GM23248 (cell line): ENCODE measurements at places on chromosomes 7 and 10. TPM values are rescaled to one million over a fixed set of nuclear protein-coding genes. Genes with fewer than 3 reads are reported as not detected.
A peak's percentile ranks its signal among the peaks of the same experiment; 100 is the strongest.

- H3K36me3 ChIP-seq: no peaks in the 10 kb centered on the region
- no peak for DNase-seq
- H3K27me3 ChIP-seq: peaks cover 23% of the 10 kb centered on the region
- H3K4me1 ChIP-seq: no peaks in the 10 kb centered on the region
- no peak overlapping the region for H3K27ac ChIP-seq
- H3K4me3 ChIP-seq: no peak overlapping the region
Measured at GRCh38 chr10:116237260-116237659, 35.7 kb downstream of the GFRA1 start.

The TRIM50 gene
- polyA plus RNA-seq: not detected in 2 replicates

DNA sequence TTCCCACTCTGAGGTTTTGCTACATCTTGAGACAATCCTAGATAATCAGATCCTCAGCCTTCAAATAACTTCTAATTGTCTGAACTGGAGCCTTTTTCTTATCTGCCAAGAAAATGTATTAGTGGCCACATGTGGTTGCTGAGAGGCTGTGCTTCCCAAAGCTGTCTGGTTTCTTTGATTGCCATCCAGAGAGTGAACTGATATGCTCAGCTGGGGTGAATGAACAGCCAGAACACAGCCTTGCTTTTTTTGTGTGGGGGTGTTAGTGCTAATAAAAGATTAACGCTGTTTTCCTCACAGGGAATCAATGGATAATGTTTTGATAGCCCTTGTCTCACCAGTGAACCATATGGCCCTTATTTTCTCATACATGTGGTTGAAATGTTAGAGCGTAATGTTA is 66.9 kb downstream of the BBS9 start:
- H3K4me3 ChIP-seq: no peak overlapping the region
- H3K27me3 ChIP-seq: no peaks in the 10 kb centered on the region
- H3K36me3 ChIP-seq: no peaks in the 10 kb centered on the region
- H3K27ac ChIP-seq: no peak overlapping the region
- H3K4me1 ChIP-seq: peaks cover 18% of the 10 kb centered on the region
- DNase-seq: peak; percentile 7

The PTF1A gene
- not detected in 2 replicates for polyA plus RNA-seq

GRCh38 chr7:92797284-92797683 is 39.1 kb downstream of the CDK6 start:
- no peak overlapping the region for H3K4me3 ChIP-seq
- H3K36me3 ChIP-seq: no peaks in the 10 kb centered on the region
- H3K27me3 ChIP-seq: no peaks in the 10 kb centered on the region
- DNase-seq: peak; percentile 29
- H3K4me1 ChIP-seq: peaks cover 44% of the 10 kb centered on the region

The MYH16 gene
- polyA plus RNA-seq: not detected in 2 replicates

GRCh38 chr7:1065263-1065584 is 20.9 kb downstream of the GPR146 start:
- H3K27ac ChIP-seq: no peak overlapping the region
- DNase-seq: no peak
- no peak overlapping the region for H3K4me3 ChIP-seq
- H3K27me3 ChIP-seq: no peaks in the 10 kb centered on the region
- H3K36me3 ChIP-seq: no peaks in the 10 kb centered on the region
